ENCODE measurements at places on chromosomes 11 and 22. TPM values are rescaled to one million over a fixed set of nuclear protein-coding genes. Genes with fewer than 3 reads are reported as not detected.

The WBP2NL gene
- not detected for total RNA-seq

The KCTD14 gene
- total RNA-seq, result 8.6 TPM

DNA sequence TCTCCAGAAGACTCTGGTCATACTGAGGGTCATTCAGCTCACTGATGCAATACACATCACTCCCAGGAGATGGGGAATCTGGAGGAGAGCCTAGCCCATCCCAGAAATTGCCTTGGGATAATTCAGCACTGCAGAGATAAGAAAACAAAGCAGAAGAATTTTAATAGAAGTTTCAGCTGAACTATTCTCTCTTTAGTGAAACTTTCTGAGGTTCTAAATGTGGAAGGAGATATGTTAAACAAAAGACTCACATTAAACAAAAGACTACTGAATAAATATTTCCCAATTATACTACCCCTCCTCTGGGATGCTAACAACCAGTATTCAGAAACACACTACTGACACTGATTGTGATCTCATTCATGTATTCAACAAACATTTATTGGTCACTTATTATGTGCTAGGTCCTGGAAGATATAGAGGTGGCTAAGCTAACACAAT lies 47.8 kb downstream of the C2CD3 start:
- DNase-seq, result no peak

- DNase-seq, result peak; percentile 38
These were observed 243.3 kb upstream of the B3GAT1 start for GRCh38 chr11:134655189-134655989.

- DNase-seq, result no peak
These were observed 27.6 kb downstream of the RCOR2 start for GRCh38 chr11:63889344-63889743.

DNA sequence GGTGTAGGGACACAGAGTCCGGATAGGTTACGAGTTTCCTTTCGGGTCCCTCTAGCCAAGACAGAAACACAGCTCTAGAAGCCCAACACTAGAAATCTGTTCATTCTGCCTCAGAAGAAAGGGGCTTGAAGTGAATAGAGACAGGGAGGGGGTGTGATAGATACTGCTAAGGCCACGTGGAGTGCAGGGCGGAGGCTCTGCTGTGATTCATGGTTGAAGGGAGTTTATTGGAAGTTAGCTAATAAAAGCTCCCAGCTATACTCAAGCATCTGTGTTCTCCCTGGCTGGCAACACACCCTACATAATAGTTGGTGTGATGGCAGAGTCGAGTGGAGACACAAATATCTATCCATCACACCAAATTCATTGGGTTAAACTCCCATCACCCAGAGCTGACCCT lies 337.4 kb downstream of the CADM1 start:
- no peak for DNase-seq

DNA sequence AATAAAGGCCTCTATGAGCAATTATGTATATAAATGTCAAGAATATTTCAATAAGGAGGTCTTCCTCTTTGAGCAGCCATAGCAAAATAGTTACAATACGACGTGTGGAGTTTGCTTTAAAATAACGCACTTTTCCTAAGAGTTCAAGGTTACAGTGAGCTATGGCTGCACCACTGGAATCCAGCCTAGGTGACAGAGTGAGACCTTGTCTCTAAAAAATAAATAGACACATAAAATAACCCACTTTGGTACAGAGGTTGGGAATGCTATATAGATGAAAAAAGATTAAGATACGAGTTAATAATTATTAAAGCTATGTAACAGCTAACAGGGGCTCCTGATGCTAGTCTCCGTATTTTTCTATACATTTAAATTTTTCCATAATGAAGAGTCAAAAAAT lies 12.6 kb downstream of the RAB6A start:
- no peak for DNase-seq
